AG10803 (cell line): ENCODE measurements at places on chromosomes 16 and 17.

- no peak for DNase-seq
These were observed 531.8 kb upstream of the SALL1 start for GRCh38 chr16:51682905-51683304.

- no peak for DNase-seq
These were observed 394 bp upstream of the CPD start for GRCh38 chr17:30378241-30378824.

GRCh38 chr17:4527566-4528125 lies 27.5 kb downstream of the MYBBP1A start:
- no peak for DNase-seq

DNA sequence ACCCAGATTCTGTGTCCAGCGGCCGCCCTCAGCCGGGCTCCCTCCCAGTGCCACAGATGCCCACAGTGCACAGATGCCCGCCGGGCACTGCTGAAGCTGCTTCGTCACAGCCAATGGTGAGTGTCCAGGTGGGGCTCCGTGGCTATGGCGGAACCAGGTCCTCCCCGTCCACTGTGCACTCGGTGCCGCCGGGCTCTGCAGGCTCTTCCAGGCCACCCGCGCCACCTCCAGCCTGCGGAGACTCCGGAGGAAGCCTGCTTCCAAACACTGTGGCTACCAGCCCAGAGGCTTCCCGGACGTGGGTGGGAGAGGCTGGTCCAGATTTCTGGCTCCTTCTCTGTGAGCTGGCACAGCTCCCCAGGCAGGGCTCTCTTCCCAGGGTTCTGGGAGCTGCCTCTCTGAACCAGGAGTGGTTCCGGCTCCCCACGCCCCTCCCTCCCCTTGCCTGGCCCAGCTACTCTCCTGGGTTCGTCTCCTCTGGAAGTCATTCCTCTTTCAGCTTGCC lies 2.8 kb upstream of the PYCR1 start:
- DNase-seq = peak; percentile 67

GRCh38 chr16:5852151-5852550 lies 754.6 kb upstream of the EEF2KMT start:
- no peak for DNase-seq

DNA sequence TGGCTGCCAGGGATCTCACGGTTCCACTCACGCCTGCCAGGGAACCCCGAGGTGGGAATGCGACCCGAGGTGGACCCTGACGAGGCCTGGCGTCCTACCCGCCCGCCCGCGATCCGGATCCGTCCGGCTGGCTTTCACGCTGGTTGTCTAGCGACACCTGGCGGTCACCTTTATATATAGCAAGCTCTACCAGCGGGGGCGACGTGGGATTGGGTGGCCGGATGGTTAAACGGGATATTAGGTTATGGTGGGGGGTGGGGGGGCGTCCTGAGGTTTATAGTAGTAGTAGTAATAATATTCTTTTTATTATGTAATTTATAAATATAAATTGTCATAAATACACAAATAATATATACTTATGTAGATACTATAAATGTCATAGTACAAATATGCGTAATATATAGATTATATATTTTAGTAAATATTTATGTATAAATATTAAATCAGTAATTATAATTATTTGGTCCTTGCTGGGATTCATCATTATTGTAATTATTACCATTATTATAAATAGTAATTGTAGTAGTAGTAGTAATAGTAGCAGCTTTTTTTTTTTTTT lies 136.9 kb downstream of the KCNJ12 start:
- peak; percentile 58 for DNase-seq

- DNase-seq = no peak
These were observed 43.7 kb downstream of the PKD1L3 start for GRCh38 chr16:71956486-71956885.
